ENCODE measurements at places on chromosomes 7 and 10.

DNA sequence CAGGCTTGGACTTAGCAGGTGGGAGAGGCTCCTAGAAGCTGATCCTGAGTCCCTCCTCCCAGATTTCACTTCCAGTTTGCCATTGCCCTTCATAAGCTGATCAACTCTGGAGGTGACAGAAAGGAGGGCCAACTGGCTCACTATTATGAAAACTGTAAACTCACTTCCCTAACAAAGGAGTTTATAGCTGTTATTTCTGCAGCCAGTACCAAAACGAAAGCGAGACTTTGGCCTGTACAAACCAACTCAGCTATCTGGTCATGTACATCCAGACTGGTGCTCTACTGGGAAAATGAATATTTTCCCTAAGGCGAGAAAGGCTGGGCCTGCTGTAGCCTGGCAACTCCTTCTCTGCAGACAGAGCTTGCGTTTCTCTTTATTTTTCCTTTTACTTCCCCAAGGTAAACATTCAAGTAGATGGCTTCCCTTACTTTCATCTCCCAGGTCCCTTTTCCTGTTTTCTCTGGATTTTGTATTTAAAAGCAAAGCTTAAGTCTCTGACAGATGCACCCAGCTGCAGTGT, 54.7 kb downstream of the GALNT17 start:
- H3K36me3 ChIP-seq, result no peaks in the 10 kb centered on the region
- H3K27me3 ChIP-seq, result no peaks in the 10 kb centered on the region
- H3K4me3 ChIP-seq, result no peak overlapping the region
- no peak for DNase-seq
- H3K4me1 ChIP-seq, result no peaks in the 10 kb centered on the region

GRCh38 chr7:154987571-154987970, 15.4 kb downstream of the PAXIP1 start:
- H3K27me3 ChIP-seq, result no peaks in the 10 kb centered on the region
- H3K36me3 ChIP-seq, result peaks cover 32% of the 10 kb centered on the region
- no peak overlapping the region for H3K4me3 ChIP-seq

DNA sequence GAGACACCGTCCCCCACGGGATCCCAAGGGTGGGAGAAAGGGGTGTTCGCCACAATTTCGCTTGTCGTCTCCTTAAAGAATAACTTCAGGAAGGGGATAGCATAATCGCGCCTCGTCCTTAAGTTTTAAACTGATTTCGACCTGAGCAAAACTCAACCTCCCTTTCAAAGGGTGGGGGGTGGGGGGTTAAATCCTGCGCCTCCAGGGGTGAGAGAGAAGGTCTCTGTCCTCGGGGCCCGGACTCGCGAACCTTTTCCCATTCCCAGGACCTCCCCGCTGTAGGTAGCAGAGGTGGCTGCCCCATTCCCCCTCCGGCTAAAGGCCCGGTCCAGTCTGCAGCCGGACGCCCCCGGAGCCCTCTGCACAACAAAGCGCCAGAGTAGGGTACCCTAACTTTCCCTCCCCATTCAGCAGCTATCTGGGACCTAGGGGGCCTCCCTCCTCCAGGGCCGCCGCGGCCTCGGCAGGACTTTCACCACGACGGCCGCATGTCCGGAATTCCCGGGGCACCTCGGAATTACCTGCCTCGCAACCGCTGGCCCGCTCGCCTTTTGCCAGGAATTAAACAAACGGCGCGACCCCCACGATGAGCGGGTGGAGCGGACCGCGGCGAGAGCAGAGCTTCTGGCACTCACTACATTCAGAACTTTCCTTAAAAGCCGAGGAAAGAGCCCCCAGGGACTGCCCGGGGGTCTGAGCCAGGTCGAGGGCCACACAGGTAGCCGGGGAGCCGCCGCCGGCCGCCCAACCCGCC, 1.7 kb downstream of the CDK6 start:
- peak overlapping the region; percentile 97 for H3K4me3 ChIP-seq
- H3K27ac ChIP-seq, result peak overlapping the region; percentile 90
- peaks cover 7% of the 10 kb centered on the region for H3K27me3 ChIP-seq
- H3K36me3 ChIP-seq, result peaks cover 36% of the 10 kb centered on the region
- peak; percentile 49 for DNase-seq

- no peak overlapping the region for H3K4me3 ChIP-seq
- peaks cover 5% of the 10 kb centered on the region for H3K27me3 ChIP-seq
- H3K36me3 ChIP-seq, result no peaks in the 10 kb centered on the region
- no peak overlapping the region for H3K27ac ChIP-seq
- no peak for DNase-seq
Observed at GRCh38 chr7:117237646-117238045, 85.2 kb downstream of the WNT2 start.

DNA sequence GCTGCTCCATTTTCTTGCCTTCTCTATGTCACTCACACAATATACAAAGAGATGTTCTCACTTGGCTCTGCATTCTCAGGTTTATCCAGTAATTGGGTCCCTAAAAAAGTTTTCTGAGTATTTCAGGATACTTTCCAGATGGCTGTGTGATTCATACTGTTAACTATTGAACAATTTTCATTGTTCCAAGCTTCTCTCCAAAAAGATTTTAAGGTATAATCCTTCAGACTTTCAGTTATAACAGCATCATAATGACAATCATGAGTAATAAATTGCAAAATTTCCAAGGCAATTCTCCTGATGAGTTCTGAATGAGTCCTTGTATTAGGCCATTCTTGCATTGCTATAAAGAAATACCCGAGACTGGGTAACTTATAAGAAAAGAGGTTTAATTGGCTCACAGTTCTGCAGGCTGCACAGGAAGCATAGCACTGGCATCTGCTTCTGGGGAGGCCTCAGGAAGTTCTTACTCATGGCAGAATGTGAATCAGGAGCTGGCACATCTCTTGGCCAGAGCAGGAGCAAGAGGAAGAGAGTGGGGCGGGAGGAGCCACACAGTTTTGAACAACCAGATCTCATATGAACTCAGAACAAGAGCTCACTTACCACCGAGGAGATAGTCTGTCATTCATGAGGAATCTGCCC, 148.1 kb downstream of the SLC16A9 start:
- no peak overlapping the region for H3K27ac ChIP-seq
- no peaks in the 10 kb centered on the region for H3K36me3 ChIP-seq
- no peaks in the 10 kb centered on the region for H3K4me1 ChIP-seq
- no peak for DNase-seq

DNA sequence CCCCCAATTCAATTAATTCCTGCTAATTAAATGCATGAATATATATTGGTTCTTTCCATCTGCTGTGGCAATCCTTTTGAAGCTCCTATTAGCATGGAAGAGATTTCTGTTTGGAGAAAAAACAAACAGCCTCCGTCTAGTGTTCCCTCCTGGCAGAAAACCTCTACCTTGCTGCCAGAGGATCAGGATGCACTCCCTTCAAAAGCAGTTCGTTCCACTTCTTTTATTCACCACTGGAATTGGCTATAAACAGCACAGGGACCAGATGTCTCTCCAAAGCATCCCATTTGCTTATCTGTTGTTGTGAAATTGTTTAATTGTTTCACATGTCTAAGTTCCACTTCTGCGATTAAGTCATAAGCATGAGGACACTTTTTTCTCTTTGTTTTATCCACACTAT, 77.8 kb upstream of the PTN start:
- DNase-seq, result no peak
- H3K4me3 ChIP-seq, result no peak overlapping the region
- H3K27ac ChIP-seq, result no peak overlapping the region
- no peaks in the 10 kb centered on the region for H3K4me1 ChIP-seq
- H3K36me3 ChIP-seq, result no peaks in the 10 kb centered on the region

- H3K36me3 ChIP-seq, result peaks cover 24% of the 10 kb centered on the region
- H3K4me3 ChIP-seq, result no peak overlapping the region
- H3K27me3 ChIP-seq, result no peaks in the 10 kb centered on the region
- H3K27ac ChIP-seq, result no peak overlapping the region
- H3K4me1 ChIP-seq, result peaks cover 17% of the 10 kb centered on the region
- DNase-seq, result no peak
Observed at GRCh38 chr7:36659172-36659516, 65.2 kb downstream of the AOAH start.

GRCh38 chr10:61970182-61971002, 68.9 kb downstream of the ARID5B start:
- no peak overlapping the region for H3K4me3 ChIP-seq
- no peak for DNase-seq
- peaks cover 58% of the 10 kb centered on the region for H3K4me1 ChIP-seq

DNA sequence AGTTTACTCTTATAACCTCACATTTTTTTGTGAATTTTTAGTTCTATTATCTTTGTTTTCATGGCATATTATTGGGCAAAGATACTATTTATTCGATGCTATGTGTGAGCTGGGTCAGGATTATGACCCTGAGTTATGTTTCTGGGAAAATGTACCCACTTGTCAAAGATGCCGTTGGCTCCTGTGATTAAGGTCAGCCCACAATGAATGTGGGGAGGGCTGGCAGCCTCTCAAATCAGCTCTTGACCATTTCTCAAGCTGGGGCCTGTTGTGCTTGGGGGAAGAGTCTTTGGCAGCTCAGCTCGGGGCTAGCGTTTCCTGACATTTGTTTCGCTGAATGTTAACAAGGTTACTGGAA, 97.5 kb downstream of the TCF7L2 start:
- no peaks in the 10 kb centered on the region for H3K36me3 ChIP-seq
- H3K4me3 ChIP-seq, result no peak overlapping the region
- peaks cover 6% of the 10 kb centered on the region for H3K27me3 ChIP-seq
- no peak for DNase-seq
